Renal cortical epithelial cell (primary cell): ENCODE measurements at places on chromosomes 1 and 21. TPM values are rescaled to one million over a fixed set of nuclear protein-coding genes. Genes with fewer than 3 reads are reported as not detected.
A peak's percentile ranks its signal among the peaks of the same experiment; 100 is the strongest.

DNA sequence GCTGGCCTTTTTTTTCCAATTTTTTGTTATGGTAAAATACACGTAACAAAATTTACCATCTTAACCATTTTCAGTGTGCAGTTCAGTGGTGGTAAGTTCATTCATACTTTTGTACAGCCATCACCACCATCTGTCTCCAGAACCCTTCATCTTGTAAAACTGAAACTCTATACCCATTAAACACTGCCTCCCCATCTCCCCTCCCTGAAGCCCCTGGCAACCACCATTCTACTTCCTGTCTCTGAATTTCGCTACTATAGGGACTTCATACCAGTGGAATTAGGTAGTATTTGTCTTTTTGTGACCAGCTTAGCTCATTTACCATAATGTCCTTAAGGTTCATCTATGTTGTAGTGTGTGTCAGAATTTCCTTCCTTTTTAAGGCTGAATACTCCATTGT, 8.7 kb downstream of the PKNOX1 start:
- DNase-seq, result no peak

DNA sequence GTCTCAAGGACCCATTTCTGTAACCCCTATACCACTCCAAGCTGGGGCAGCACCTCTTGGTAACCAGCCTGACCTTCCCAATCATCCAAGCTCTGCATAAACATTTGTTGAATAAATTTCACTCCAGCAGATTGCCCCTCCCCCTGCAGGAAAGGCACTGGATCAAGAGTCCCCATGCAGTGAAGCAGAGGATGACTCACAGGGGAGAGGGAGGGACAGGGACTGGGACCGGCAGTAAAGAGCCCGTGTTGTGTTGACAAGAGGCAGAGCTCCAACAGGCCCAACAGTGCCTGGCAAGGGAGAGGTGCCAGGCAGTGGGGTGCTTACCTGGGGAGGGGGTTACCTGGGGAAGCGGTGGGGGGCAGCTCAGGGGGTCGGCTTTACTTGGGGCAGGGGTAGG, 32.3 kb downstream of the SLC9A1 start:
- peak; percentile 88 for DNase-seq

GRCh38 chr1:221109930-221110329, 230.7 kb downstream of the HLX start:
- no peak for DNase-seq

The GPR157 gene
- 4.6 and 9.7 TPM in 2 replicates for total RNA-seq

DNA sequence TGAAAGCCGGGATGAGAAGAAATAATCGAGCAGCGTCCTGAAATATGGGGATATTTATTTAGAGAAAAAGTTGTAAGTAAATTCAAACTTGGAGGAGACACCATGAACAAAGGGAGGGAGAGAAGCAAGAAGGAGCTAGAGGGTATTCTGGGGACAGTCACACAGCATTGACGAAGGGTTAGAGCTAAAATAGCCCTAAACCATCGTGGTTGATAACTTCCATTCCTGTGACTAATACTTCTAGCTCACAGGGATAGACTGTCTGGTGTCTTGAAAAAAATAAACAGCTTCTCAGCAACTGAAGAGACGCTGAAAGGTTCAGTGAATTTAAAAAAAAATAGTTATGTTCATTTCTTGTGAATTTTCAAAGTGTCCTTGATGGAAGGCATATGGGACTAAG, 86.7 kb downstream of the LRRC53 start:
- peak; percentile 12 for DNase-seq

GRCh38 chr1:41448821-41449220, 35.7 kb downstream of the EDN2 start:
- no peak for DNase-seq

The ESRRG gene
- total RNA-seq, result 0.52 and 6.0 TPM in 2 replicates

DNA sequence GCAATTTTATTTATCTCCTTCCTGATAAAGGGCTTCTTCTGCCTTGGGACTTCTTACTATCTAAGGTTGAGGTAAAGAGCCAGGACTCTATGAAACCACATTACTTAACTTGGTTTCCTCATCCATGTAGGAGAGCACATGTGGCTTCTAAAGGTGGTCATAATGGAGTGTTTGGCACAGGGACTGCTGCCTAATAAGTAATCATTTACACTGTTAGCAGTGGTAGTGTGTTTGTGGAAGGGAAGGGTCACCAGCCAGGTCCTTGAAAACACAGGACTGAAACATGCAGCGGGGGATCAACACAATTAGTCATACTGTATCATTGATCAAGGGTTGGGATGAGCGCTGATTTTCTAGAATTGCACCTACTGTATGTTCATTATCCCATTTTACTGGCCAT, 59.6 kb downstream of the UCK2 start:
- peak; percentile 87 for DNase-seq

- DNase-seq, result no peak
These were observed 17.4 kb upstream of the RNF223 start for GRCh38 chr1:1091344-1092148.

DNA sequence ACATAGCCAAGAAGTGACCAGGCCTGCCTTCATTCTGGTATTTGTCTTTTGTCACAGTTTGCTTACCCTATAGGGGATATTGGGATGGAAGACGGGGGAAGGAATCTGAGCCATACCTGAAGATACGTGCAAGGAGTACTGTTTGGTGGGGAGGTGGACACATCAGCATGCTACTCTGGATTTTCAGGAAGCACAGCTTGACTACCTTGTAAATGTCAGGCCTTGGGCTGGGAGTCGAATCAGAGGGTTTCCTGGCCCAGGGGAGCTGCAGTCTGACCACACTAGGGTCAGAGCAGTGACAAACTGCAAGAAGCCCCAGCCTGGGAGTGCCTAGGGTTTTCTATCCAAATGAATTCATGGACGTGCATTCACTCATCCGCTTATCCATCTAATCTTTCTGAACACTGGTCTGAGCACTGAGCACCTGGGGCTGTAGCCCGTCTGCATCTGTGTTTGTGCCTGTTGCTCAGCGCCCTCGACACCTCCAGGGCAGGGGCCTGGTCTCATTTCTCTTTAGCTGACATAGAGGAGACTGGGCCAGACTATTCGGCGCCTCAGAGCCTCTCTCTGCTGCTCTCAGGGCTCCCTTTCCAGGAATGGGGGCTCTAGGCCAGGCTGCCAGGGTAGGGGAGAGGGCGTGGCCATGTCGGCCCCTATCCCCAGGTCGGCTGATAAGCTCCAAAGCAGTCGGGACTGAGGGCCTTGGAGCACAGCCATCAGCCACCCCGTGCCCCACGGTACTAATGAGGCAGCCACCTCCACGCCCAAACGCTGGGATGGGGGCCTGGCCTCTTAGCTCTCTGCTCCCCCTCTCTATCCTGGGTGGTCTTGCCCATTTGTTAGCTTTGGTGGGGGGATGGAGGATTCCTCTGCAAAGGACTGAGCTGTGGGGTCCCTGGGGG, 47.0 kb upstream of the SLC2A1 start:
- no peak for DNase-seq

The OR2G6 gene
- total RNA-seq, result 0.05 TPM in 1 of 2 replicates, not detected in the other

The SEMA6C gene
- 8.4 TPM in 1 of 2 replicates, not detected in the other for total RNA-seq

DNA sequence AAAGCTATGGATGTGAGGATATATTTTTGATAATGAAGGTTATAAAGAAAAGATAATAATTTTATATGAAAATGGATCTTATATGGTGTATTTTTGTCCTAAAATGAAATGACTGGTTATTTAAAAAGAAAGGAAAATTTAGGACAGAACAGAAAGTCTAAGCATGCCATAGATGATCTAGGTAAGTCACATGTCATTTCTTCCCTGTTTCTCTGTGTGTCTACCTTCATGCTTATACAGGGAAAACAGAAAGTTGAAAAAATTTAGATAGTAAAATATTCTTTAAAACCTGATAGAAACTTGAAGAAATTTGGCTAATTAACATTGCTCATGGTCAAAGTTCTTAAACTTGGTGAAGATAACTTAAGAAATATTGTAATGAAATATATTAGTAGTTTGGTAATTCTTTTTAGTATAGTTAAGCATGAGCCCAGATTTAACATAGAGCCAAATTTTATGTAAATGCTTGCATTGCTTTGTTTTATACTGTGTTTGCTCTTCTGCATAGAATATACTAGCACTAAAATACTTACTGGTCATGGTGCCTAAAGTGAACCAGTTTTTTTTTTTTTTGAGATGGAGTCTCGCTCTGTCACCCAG, 12.4 kb upstream of the GBP4 start:
- no peak for DNase-seq

- no peak for DNase-seq
These were observed 49.0 kb downstream of the KLHDC7A start for GRCh38 chr1:18529714-18530113.

DNA sequence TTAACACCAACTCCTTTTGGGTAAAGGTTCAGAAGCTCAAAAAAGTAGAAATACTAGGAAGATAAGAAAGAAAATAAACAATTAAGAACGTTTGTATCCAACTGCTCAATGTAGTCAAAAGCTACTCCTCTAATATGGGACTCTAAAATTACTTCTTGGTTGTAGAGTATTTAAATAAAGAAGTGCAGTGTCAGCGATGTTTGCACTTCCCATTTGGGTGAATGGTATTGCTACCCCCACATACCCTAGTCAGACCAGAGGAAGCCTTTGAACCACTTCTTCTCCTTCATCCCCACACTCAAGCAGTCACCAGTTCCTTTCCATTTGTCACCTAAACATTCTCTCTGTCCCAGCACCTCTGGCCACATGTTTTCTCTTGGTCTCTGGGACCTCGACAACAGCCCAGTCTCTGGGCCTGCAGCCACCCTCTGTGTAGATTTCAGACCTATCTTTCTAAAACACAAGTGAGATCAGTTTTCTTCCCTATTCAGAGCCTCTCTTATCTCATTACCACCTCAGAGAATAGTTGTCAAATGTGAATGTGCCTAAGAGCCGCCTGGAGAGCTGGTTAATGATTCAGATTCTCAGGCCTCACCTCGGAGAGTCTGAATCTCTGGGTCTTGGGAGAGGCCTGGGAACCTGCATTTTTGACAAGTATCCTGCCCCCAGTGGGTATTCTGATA, 109.8 kb downstream of the OMA1 start:
- DNase-seq, result no peak

DNA sequence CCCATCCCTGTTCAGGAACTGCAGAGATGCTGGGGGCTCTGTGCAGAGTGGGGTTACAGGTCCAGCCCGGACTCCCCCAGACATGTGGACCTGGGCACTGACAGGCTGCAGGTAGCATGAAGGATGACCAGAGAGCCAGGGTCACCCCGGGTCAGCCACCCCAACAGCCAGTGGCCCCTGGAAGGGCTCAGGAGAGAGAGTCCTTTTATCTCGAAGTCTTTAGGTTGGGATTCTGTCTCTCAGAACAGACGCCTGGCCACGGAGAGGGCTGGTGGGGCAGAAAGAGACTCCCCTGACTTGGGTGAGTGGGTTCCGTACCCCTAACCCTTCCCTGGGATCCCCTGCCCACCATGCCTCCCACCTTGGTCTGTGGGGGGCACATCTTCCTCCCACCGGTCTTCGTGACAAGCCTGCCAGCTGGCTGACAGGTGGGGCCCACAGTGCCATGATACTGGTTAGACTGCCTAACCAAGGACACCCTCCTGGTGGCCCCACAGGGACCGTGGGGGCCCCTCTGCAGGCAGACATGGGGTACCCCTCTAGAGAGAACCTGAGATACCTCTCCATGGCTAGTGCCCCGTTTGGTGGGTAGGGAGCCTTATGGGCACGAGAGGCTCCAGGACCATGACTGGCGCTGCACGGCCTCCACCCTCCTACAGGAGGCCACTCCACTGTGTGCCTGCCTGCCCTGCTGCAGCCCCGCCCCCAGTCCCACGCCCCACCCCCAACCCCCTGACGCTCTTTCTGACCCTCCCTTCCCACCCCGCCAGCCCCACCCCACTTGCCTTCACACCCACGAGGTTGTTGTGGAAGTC, 24.2 kb downstream of the WNT9A start:
- no peak for DNase-seq

- no peak for DNase-seq
These were observed 80.5 kb downstream of the FNBP1L start for GRCh38 chr1:93528412-93528811.

DNA sequence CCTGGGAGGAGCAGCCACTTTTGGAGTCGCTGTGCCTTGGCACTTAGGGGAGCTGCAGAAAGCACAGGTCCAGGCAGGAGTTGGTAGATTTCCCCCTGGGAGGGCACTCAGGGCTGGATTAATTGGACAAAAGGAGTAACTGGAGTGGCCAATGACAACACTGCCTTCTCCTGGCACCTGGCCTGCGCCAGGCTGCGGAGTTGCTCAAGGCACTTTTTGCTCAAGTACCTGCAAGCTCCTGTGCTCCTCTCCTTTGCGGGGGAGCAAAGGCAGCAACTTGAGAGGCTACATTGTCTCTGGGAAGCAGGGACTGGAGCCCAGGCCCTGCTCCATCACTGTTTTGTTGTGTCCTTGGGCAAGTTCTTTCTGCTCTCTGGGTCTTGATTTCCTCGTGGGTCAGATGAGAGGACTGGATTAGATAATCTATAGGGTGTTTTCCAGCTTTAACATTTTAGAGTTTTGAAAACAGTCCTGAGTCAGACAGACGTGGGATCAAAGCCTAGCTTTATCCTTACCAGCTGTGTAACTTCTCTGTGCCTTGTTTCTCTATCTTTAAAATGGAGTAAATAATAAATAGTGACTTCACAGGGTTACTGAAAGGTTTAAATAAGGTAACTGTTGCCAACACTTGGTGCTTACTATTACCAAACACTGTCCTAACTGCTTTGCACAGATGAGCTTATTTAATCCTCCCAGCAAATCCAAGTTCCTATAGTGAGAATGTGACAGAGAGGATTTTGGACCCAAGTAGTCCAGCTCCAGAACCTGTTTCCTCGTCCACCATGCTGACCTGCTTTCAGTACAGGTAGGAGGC, 18.0 kb upstream of the GRHL3 start:
- DNase-seq, result no peak

The ARTN gene
- 0.40 and 3.0 TPM in 2 replicates for total RNA-seq

GRCh38 chr1:224644553-224645154, 28.5 kb downstream of the CNIH3 start:
- peak; percentile 45 for DNase-seq

The ALPL gene
- total RNA-seq, result 0.35 and 11.1 TPM in 2 replicates

- no peak for DNase-seq
These were observed 33.6 kb downstream of the PGBD5 start for GRCh38 chr1:230392536-230392909.
